ENCODE measurements at places on chromosomes 7 and 10. TPM values are rescaled to one million over a fixed set of nuclear protein-coding genes. Genes with fewer than 3 reads are reported as not detected.

Gene UCMA
- total RNA-seq = not detected

Gene ACSM6
- total RNA-seq = not detected

Gene GTPBP10
- 18.7 TPM for total RNA-seq

Gene CALY
- not detected for total RNA-seq

Gene HOXA2
- total RNA-seq = 1.0 TPM

Gene PRKAR2B
- total RNA-seq = 12.6 TPM

Gene INSYN2A
- 0.66 TPM for total RNA-seq

- peak; percentile 2 for DNase-seq
Observed at GRCh38 chr7:53604201-53604600, 568.8 kb downstream of the POM121L12 start.

DNA sequence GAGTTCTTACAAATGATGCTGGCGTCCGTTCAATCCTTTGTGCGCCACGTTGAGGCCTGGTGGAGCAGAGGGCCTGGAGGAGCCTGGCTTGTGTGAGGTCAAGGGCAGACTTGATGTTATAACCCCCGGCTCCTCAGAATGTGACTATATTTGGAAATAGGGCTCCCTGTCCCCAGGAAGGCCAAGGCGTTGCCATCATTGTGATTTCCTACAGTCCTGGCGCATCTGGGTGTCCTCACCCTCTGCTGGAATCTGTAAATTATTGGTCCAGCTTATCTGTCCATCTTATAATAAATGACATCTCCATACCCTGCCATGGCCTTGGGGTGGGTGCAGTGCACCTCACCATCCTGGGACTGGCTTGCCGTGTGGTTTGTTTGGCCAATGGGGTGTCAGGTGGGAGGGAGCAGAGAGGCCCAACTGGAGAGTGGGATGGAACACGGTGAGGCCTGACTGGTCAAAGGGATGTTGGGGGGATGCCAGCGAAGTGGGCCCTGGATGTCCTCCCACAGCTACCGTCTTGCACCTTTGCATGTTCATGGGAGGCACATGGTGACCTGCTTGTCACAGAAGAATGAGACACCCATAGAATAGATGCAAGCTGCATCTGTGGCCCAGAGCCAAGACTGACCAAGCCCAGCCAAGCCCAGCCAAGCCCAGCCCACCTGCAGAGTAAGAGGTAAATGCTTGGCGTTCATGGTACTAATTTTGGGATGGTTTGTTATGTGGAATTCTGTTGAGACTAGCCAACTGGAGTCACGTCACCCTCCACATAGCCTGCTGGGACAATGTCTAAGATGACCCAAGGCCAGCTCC is 11.1 kb upstream of the LRRC27 start:
- no peak for DNase-seq

- DNase-seq = peak; percentile 40
Observed at GRCh38 chr7:55177068-55177530, 158.3 kb downstream of the EGFR start.

DNA sequence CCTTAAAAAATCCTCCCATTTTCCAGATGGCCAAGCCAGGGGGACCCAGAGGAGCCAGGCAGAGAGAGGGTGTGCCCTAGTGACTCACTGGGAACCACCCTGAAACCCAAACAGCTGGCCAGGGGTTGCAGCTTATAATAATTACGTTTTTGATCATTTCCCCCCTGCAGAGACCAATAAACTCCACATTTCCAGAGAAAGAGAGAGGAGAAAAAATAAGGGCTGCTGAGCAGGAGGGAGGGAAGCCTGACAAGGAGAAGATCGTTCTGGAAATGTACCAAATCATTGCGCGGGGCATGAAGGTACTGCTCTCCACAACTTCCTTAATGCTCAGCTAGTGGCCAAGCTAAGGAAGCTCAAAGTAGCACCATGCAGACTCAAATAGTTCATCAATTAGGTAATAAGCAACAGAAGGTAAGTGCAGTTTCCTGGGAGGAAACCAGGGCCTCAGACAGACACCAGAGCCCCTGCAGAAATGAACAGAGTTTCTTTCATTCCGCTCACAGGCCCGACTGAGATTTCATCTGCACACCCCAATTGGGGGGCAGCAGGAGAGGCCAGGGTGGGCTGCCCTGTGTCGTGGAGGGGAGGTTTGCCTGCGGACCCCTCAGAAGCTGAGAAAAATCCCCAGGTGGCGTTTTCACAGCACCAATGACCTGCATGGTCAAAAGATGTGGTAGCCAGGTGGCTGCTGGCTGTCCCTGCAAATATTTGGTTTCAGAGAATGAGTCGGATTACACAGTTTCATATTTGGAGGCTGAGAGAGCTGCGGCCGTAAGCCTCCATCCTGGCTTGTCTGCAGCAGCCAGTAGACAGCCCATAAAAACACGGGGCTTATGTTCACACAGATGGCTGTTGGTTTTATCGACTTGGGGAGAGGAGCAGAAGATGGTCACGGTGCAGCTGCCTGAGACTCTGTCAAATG is 153.2 kb upstream of the LYZL2 start:
- peak; percentile 71 for DNase-seq

DNA sequence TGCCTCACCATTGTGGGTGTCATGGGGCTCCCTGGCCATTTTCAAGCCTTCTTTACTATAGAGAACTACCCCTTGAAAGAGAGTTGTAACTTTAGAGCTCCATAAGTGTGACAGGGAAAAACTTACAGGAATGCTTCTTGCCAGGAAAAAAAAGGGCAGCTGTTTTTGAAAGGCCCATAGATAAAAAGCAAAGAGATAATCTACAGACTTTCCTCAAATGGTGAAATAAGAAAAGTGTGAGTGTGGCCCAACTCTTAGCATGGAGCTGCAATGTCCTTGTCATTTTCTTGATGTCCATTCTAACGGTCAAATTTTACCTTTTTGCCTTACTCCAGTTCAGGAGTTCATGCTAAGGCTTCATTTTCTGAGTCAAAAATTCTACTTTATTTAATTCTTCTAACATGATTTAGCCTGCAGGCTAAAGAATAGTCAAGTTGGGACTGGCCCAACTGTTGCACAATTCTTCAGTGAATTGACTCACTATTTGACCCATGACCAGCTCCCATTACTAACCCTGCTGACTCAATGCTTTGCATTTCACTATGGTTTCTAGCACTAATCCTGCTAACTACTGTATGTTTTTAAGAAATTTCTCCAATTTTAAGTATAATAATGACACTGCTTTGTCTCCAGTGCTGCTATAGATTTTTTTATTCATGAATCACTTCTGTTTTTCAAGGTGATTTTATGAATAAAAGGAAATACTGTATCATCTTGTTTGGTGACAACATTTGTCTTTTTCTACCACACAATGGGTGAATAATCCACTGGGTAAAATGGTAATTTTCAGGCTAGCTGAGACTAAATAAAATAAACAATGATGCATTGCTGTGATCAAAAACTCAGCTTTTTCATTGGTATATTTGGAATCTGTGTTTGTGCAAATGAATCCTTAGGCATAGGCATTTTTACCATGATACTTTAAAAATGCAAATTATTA is 41.4 kb upstream of the SGCE start:
- peak; percentile 98 for DNase-seq

All from fibroblast of lung (primary cell).